ENCODE measurements at places on chromosomes 12 and 14.

- DNase-seq = no peak
Measured at GRCh38 chr12:116138781-116139180, 138.7 kb downstream of the MED13L start.

GRCh38 chr14:58914279-58914855 lies 274.1 kb upstream of the DAAM1 start:
- DNase-seq = no peak

GRCh38 chr12:87728931-87729593 lies 300.1 kb downstream of the C12orf50 start:
- no peak for DNase-seq

GRCh38 chr12:67624355-67624754 lies 24.2 kb upstream of the DYRK2 start:
- DNase-seq = no peak

DNA sequence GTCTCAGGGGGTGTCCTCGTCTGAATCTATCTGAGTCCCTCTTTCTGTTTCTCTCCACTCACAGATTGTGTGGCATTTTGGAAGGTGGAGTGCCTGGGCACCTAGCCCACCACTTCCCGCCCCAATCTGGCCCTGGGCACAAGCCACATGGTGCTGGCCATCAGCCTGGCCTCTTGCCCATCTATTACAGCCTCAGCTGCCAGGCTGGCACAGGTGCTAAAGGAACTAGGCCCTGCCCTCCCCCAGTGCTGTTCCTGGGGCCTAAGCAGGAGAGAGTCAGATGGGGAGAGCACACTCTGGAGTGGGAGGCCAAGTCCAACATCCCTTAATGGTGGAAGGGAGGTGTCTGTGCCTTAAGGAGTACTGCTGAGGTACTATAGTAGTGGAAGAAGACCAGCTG lies 8.3 kb upstream of the CALCOCO1 start:
- DNase-seq = no peak

GRCh38 chr14:73125169-73125588 lies 11.1 kb upstream of the PSEN1 start:
- no peak for DNase-seq

GRCh38 chr14:82239223-82239622 lies 705.6 kb upstream of the SEL1L start:
- DNase-seq = no peak

DNA sequence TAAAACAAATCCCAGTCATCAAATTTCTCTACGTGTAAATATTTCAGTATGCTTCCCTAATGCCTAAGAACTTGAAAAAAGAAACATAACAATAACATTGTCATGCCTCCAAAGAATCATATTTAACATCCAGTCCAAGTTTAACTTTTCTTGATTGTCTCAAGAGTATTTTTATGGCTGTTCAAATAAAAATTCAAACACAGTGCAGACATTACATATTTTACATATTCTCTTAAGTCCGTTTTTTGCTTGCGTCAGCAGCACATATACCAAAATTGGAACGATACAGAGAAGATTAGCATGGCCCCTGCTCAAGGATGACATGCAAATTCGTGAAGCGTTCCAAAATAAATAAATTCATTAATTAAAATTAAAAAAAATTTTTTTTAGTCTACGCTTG lies 23.3 kb upstream of the EEA1 start:
- DNase-seq = no peak

DNA sequence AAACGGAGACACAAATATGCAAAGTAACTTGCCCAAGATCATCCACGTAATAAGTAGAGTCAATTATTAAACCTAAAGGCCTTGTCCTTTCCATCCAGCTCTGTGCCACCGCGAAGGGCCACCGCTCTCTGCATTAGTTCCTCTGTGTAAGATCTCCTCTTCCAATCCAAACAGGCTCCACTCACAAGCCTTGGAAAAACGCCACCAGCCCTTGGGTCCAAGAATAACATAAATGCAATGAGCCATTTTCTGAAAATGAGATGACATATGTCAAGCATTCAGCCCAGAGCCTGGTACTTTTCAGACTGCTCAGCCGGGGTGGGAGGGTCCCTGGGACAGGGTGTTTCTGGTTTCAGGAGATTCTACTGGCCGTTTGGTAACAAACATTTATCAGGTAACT lies 30.0 kb downstream of the DGLUCY start:
- no peak for DNase-seq

GRCh38 chr14:100670017-100670752 lies 56.5 kb upstream of the DLK1 start:
- DNase-seq = no peak

DNA sequence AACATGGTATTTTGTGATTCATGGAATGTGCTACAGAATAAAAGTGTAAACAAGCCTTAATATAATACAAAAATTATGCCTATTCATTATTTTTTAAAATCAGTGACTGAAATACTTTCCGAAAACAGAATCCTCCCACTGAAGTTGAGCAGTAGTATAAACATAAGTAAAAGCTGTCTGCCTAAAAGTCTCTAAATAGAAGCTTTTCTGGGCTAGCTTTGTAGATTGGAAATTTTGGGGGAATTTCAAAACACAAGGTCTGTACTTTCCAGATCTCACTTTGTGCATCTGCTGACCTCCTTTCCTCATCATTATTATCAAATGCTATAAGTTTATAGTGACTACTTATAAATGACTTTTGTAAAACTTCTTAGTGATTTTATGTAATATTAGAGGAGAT lies 80.4 kb upstream of the TRHDE start:
- DNase-seq = no peak

DNA sequence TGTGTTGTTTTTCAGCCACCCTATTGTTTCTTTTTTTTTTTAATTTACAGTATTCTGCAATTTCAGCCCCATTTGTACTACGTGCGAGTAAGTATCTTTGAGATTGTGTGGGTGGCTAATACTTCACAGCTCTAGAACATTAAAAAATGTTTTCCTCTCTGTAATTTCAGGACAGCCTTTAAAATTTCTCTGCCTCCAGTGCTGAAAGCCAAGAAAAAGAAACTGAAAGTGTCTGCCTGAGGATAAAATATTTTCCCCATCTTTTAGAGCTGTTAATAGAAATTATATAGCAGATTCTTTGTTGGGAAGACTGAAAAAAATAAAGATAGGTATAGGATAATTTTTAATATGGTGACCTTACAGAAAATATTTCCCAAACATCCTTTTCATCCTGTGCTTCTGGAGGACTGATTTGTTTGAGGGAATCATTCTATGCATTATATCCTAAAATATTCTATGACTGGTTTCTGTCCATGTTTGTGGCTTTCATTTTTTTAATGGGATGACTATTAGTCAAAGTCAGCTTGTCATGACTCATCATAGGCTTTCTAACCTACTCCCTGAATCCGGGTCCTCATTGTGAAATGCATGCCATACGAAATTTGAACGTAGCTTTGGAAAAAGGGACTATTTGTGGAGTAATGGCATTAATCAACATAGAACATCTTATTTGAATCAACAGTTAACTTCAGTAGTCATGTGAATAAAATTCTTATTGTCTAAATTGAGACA lies 10.8 kb upstream of the TCTN2 start:
- DNase-seq = no peak

DNA sequence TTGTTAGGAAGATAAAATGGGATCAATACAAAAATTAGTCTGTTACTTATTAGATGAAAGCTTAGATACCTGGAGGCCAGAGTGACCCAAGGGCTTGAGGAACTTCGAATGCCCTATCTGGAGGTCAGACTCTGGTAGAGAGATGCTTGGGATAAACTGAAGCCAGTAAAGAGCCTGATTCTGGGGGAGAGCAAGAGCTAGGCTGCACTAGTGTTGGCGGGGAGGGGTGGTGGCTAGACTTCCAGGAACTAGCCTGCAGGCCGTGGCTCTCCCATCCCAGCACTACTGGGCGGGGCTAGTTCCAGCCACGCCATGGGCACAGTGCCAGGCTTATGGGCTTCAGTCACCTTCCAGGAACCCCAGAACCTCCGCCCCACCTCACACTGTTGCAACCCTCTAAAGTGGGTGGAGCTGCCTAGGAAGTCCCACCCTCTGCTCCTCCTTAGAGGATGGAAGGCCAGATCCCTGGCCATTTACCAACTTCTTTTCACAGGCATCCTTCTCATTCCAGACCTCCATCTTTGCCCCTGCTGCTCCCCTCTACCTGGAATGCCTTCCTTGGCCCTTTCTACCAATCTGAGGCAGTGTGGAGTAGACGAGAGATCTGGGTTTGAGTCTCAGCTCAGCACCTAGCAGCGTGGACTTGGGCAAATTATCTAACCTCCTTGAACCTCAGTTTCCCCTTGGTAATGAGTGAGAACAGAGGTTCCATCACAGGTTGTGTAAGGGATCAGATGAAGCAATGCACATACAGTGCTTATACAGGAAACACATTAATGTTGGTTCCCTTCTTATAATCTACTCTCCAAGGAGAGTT lies 6.3 kb upstream of the NFE2 start:
- DNase-seq = peak; percentile 91

DNA sequence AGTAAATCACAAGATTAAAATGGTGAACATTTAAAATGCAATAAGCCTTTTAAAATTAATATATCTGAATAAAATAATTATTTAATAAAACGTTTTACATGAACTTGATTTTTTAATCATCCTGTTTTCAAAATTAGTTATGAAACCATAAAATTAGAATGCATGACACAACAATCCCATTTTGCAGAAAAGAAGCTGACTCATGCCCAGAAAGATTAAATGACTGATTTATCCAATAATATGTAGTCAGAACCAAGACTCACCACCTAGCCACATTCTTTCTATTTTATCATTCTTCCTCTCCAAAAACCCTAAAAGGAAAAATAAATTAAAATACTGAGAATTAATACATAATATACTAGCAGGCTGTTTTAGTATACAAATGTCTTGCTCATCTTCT lies 83.0 kb upstream of the LGR5 start:
- no peak for DNase-seq

DNA sequence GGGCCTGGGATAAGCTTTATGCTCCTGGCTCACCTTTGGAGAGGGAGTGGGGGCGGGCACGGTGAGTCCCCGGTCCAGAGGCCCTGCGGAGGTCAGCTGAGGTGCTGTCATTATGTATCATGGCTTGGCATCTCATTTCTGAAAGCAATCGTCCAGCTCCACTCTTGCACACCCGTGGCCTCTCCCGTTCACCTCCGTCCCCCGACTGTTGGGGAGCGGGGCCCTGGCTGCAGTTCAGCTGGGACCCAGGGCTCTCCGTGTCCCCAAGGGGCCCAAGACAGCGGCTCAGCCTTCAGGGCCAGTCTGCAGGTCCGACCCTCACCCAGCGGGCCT lies 10.6 kb downstream of the BMP4 start:
- no peak for DNase-seq

DNA sequence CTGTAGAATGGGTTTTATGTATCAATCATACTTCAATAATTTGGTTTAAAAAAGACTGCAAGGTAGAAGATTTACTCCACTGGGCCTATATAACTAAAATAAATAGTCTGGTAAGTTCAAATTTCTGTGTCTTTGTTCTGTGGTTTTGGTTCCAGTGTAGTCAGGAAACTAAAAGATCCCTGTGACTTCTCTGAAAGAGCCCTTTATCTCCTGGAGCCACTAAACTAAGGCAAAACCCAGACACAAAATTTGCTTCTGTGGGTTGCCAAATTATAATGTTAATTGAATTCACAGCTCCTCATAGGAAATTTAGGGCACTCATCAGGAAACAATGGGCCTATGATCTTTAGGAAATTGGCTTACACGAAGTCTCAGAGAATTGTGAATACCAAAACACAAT lies 1038.4 kb downstream of the GALC start:
- no peak for DNase-seq

GRCh38 chr12:131000000-131000486 lies 46.3 kb downstream of the ADGRD1 start:
- no peak for DNase-seq

DNA sequence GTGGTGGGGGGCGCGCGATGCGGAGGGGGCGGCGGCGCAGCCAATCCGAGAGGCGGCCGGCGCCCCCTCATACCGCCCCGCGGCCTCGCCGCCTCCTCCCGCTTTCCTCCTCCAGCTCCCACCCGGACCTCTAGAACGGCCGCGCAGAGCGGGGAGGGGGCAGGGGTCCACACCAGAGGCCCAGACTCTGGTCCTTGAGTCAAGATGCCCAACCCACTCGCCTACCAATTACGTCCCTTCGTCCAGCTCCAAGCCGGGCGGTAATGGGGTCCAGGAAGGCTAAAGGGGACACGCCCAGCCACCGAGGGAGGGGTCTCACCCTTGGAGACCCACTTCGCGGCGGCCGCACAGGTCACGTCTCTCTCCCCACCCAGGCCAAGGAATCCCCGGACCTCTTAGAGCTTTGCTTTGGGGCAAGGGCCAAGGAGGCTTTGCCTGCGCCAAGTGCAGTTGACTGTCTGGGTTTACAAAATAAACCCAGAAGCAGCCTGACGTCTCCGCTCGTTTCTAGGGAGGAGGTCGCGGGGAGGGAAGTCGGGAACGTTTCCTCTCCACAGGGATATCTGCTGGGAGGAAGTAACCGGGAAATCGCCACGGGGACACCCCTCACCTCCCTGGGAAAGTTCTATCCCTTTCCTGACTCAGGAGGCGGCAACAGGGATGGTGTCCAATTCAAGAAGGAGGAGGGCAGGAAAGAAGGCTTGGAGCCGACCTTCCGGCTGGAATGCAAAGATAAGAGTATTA lies 394 bp upstream of the AMIGO2 start:
- DNase-seq = no peak

GRCh38 chr14:81302638-81303037 lies 81.9 kb upstream of the GTF2A1 start:
- no peak for DNase-seq

DNA sequence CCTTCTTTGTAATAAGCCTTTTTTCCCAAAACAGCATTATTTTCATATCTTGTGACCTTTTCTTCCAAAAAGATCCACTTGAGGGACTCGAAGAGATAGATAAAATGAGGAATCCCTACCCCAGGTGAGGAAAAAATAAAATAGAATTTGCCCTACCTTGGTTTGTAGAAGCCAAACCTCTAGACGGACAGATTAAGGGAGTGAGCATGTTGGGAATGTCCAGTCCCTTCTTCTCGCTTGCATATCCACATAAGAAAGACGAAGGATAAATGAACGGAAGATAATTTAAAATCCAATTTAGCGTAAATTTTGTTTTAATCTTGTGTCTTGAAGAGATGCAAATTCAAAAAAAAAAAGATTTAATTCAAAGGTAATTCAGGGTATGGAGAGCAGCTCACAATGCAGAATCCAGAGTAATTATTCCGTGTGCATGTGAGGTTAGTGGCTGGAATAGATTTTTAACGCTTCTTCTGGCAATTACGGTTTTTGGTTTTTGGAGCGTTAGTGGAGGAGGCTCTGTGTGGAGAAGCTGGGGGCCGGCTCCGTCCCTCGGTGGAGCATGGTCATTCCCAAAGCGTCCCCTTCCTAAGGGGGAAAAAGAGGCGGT lies 1.5 kb downstream of the GRIN2B start:
- DNase-seq = no peak

DNA sequence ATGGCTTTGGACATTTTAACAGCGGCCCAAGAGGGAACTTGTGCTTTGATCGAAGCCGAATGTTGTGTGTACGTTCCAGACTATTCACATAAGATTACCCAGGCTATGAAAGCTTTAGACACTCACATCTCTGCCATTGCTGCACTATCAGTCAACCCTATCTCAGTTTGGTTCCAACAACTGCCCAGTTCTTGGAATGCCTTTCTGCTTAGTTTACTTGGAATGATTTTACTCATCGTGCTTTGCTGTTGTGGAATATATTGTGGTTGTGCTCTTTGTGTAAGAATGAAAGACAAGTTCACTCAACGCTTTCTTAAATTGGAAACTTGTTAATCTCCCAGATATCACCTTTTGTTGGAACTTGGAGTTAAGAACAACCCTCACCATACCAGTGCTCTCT lies 498.2 kb downstream of the GLT1D1 start:
- no peak for DNase-seq

Data from BE2C (cell line).